ENCODE measurements at places on chromosomes 7 and 10.

DNA sequence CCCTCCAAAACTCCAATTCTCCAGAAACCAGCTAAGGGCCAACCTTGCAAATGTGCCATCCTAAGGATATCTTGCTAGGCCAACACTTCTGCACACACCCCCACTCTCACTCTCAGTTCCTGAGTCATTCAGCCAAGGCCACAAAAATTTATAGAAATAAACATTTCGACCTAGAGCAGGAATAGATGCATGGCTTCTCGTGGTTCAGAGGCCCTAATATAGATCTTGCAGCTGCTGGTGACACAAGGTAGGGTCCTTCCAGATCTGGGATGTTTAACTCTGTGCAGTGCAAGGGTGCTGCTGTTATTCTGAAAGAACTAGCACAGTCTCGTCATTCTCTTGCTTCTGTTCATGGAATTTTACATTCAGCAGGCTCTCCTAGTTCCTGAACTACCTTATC is 369.3 kb downstream of the CALN1 start:
- DNase-seq, result no peak

GRCh38 chr7:92830532-92831110 is 5.8 kb downstream of the CDK6 start:
- DNase-seq, result no peak

DNA sequence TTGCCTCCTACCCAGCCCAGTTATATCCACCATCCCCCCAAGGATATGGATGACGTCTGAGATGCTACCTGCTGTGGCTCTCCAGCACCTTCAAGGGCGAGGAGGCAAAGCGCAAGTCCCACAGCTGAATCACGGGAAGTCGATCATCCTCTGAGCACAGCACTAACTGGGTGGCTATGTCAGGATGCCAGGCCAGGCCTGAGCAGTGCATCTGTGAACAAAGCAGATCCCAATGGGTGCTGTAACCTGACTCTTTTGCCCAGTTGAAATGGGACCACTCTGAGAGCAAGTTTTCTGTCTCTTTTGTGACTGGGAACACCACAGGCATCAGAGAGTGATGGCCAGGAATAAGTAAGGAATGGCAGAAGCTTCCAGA is 12.3 kb downstream of the SEC31B start:
- no peak for DNase-seq

DNA sequence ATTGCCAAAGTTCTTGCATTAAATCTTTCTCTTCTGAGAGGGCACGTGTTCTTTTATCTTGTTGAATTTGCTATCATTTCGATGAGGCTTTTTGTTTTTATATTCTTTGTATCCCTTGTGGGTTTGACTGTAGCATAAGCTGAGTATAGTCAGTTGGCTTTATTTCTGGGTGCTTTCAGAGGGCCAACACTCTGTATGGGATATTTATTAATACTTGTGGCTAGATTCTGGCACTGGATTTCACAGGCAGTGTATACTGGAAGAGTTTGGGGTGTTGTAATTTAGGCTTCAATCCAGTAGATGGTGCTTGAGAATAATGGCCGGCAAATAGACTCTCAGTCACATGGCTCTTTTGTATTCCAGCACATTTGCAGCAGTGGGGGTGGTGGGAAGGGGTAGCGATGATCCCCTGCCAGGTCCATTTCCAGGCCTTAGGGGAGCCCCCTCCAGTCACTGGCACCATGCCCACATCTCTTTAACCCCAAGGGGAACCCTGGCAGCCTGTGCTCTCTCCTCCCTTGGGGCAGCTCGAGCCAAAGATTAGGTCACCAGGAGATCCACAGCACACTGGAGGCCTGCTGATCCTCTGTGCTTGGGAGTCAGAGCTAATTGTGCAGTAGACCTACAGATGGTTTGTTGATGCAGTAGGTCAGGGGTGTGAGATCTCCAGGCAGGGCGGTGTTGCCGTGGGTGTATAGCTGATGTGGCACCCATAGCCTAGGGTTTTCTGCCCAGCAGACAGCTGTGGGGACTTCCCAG is 81.8 kb downstream of the PTPN20 start:
- DNase-seq, result no peak

DNA sequence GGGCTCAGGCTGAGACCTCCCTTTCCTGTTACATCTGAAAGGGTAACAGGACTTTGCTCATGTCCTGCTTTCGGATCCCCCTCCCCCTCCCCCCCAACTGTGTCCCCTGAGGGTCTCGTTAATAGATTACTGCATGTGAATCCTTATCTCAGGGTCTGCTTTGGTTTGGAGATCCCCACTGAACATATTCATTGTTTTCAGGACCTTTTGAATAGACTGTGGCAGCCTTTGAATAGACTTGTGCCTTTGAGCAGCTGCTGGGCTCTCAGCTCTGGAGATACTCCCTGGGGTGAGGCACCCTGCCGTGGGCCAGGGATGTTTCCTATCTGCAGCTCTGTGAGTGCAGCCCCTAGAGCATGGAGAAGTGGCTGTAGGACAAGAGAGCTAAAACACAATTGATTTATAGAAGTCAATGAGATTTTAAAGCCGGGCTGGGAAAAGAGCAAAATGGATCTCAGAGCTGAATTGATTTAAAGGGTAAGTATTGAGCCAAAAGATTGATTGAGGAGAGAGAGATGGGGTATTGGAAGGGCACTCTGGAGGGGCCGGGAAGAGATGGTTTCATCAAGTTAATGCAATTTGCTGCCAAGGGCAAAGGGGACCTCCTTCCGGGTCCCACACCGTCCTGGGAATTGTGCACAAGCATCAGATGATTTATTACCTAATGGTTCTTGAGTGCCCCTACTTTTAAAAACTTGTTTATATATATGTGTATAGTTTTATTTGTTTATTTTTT is 9.9 kb downstream of the ARHGAP22 start:
- no peak for DNase-seq

- DNase-seq, result no peak
These were observed 9.2 kb downstream of the LAMB4 start for GRCh38 chr7:108120933-108121332.
